ENCODE measurements at places on chromosomes 5 and 9.

GRCh38 chr5:126443374-126443851 is 20.2 kb downstream of the GRAMD2B start:
- no peak for DNase-seq

DNA sequence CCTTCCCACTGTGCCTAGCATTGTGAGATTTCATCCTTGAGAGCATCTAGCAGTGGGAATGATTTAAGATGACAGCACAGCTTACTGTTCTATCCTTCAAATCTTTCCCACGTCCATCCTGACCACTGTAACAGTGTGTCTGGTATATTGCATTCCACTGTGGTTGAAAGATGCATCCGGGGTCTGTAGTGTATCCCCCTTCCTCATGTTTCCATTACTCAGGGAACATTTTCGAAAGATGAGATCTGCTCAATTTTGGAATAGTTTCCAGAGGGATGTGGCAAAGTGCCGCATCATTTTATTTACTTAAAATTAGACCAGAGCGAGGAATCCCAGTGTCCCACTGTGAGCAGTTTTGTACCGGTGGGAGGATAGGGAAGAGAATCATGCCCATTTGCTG is 407.1 kb upstream of the PAPPA start:
- no peak for DNase-seq

DNA sequence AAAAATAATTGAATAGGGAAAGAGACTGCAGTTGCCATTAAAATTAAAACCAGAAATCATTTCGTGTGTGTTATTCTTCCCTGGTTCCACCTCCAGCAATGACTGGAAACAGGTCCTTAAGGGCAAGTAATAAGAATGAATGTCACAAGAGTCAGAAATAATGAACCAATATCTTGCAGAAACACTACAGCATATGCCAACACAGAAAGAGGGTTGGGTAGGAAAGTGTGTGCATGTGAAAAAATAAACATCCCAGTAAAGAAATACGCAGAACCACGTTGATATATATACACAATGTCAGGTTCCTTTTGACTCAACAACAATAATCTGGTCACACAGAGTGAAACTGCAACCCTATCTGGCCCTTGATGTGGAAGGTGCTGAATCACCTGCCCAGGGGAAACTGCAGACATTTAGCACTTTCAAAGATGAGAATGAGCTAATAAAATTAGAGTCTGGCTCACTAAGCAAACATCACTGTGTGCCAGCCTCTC is 15.0 kb downstream of the HMHB1 start:
- DNase-seq, result no peak

DNA sequence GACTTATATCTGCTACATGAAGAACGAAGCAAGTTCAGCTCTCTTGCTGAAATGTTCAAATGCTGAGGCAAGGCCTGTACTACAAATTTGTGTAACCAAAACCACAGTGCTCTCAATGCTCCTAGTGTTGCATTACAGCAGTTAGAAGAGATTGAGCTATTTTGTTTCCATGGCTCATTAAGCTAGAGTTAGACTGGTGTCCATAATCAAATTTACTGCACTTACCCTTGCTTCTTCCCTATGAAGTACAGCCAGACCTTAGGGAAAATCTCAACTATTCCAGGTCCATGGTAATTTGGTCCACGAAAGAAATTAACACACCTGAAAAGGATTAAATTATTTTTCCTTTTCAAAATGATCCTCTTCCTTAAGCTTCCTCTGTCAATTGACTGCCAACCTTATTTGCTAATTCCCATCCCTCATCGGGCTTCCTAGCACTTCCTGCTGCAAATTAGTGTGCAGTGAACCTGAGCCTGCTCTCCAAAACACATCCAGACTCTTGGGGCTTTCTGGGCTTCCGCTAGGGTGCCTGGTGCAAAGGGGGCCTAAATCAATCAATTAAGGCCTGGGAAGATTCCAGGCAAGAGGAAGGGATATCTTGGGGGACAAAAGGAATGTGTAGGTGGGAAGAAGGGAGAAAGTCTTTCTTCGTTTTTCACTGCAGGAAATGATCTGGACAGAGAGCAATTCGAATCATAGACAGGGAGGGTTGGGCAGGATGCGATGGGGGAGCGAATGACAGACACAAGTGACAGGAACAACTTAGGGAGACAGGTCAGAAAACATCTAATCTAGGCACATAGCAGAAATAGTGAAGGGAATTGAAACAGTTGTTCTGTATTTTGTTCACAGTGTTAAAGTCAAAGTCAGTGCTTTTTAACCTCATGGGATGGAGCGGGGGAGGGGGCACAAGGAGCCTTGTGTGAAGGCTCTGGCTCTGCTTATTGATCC is 542.4 kb downstream of the RAB3C start:
- DNase-seq, result no peak

DNA sequence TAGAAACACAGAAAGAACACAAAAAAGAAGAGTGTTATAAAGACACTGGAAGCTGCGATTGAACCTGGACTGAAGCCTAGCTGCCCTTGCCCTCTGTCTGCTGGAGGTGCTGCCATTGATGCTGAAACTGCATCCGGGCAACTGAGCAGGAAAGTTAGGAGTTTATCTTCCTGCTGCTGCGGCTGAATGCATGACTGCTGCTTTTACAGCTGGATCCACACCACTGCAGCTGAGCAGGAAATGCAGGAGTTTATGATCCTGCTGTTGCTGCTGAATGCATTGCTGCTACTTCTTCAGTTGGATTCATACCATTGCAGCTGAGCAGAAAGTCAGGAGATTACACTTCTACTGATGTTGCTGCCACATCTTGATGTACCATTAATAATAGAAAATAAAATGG is 21.8 kb upstream of the JAKMIP2 start:
- DNase-seq, result no peak

DNA sequence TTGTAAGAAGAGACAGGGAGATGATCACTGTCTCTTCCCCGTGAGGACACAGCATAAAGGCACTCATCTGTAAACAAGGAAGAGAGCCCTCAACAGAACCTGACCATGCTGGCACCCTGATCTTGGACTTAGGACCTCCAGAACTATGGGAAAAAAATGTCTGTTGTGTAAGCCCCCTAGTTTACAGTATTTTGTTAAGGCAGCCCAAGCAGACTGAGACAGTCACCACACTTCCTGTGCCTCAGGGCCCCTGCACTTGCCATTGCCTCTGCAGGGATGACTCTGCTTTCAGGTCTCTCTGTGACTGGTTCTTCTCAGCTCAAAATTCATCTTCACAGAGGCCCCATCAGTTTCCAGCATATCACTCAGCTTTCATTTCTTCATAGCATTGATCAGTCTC is 372.1 kb downstream of the TLE1 start:
- DNase-seq, result no peak

DNA sequence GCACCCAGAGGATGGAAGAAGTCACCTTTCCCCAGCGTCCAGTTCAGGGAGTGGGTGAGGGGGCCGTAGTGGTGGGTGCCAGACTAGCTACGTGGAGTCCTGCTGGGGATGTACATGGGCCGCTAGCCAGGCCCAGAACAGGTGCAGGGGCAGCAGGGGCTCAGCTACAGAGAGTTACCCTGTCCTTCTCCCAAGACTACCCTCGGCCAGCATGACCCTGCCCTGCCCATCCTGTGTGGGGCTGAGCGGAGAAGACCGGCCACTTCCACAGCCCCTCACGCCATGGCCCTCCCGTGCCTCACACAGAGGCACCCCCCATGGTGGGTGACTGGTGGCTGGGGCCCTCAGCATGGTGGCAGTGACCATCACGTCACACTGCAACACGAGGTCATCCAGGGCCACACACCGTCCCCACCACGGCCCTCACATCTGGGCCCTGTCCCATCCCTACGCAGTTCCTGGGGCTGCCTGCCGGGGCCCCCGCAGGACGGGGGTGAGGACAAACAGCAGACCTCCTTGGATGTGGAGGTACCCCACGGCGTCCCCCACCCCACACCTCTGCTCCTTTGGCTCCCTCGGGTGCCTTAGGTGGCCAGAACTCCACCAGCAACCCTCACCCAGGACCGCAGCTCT is 977 bp upstream of the DPP7 start:
- no peak for DNase-seq
